ENCODE measurements at places on chromosomes 5 and 9.

- no peak for DNase-seq
Measured at GRCh38 chr5:36948041-36948440, 71.5 kb downstream of the NIPBL start.

- DNase-seq = peak; percentile 4
Measured at GRCh38 chr9:35035851-35036701, 36.3 kb downstream of the VCP start.

DNA sequence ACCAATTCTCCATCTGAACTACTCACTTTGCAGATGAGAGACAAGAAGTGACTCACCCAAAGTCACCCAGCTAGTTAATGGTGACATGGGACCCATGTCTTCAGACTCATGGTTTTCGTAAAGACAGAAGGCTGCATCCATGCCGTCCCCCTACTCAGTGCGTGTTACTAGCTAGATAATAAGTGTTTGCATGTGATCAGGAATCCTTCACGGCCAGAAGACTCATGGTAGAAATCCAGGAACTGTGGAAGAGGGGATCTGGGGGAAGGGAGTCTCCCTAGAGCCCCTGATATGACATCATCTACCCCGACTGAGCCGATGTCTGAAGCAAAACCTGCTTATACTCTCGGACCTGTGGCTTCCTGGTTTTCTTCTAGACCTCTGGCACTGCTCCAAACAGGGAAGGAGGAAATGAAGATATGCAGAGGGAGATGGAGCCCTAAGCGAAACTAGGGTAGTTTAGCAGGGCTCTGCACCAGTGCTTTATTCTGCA, 3.3 kb downstream of the RNF183 start:
- no peak for DNase-seq

DNA sequence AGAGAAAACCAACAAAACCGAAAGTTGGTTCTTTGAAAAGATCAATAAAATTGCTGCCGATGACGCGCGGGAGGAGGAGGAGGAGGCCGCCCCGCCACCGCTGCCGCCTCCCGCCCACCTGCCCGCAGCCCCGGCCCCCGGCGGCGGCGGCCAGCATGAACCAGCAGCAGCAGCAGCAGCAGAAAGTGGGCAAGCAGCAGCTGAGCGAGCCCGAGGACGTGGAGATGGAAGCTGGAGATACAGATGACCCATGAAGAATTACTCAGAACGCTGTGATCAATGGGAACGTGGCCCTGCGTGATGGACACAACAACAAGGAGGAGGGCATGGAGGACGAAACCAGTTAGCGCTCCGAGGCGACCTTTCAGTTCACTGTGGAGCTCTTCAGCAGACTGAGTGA, 53.9 kb upstream of the EFNA5 start:
- no peak for DNase-seq

DNA sequence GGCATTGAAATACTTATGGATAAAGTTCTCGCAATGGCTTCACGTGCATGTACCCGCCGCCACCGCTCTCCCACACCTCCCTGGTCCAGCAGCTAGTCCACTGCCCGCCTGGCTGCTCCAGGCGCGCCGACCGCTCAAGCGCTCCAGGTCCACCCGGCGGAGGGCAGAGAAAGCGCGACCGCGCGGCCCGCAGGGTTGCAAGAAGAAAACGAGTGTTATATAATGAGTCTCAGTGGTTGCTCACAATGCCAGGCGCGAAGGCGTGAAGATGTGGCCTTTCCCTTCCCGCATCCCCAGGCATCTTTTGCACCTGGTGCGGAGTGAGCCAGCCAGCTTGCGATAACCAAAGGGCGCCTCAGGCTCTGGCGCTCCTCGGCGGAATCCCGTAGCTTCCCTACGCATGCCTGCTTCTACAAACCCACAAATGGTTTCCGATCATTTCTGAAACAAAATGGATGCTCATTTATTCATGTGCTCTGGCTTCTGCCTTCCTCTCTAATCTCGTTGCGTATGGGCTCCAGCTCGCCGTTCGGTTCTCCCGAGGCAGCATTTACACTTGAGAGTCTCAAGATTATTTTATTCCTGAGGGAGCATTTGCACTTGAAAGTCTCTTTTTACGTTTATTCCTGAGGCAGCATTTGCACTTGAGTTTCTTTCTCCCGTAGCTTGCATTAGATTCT, 25.7 kb downstream of the CDKN2A start:
- no peak for DNase-seq

- no peak for DNase-seq
Measured at GRCh38 chr5:122469384-122469919, 157.4 kb downstream of the SNCAIP start.

GRCh38 chr9:89234205-89235067, 55.8 kb upstream of the SHC3 start:
- DNase-seq = no peak

- no peak for DNase-seq
Measured at GRCh38 chr5:132750471-132751230, 3.4 kb downstream of the CCNI2 start.

DNA sequence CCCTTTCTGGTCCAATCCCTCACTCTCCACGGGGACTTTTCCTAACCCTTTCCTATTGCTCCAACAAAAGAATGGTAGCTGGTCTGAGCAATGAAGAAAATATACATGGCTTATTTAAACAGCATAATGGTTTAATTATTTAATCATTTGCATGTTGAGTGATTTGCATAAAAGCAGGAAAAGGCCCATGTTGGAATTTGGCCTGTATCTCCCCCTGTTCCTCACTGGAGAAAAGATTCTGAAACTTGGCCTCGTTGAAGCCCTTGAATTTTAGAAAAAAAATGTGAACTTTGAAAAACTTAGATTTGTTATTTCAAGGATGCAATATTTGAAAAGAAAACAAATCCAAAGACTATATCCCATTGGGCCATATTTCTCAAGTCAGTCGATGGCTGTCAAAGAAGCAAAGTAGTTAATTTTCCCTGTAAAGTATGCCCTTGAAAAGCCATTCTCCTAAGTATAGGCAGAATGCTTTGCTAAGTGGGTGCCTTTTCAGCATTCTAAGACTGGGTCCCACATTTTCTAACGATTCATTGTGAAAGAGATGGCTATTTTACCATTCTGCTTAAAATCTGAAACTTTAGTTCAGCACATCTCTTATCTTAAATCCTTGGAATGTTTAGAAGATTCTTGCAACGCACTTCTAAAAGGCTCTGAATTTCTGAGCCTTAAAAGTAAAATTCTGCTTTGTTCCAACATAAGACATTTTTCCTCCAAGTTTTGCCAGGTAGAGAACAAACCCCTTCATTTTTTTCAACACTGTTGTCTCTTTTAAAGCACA, 428.8 kb downstream of the ARHGEF28 start:
- no peak for DNase-seq

DNA sequence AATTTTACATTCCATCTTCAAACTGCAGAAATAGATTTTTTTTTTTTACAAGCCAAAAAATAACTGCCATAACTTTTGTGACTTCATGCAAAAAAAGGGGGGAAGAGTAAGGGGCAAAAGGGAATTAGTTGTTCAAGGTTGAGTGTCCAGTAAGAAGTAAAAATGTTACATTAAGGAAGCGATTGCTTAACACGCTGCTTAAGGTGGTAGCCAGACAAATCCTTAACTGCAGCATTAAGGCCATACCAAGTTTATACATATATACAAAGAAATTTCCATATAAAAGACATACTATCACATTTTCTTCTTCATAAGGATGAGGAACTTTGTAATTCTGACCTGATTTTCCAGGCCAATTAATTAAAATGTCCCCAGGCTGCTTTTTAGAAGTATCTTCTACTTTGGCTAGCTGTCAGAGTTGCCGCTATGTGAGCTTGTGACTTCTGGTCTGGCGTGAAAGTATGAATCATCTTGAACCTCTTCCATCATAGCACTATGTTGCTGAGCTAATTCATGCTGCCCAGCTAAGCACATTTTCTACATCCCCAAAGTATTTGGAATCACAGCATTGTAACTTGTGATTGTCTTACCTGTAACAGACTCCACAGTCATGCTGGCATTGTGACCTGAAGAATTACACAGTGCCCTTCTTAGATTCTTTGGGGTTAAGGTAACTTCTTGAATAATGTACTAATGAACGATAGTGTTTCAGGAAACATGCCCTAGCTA, 40.0 kb downstream of the G3BP1 start:
- DNase-seq = no peak

- no peak for DNase-seq
Measured at GRCh38 chr9:105886136-105886535, 191.8 kb downstream of the TMEM38B start.

DNA sequence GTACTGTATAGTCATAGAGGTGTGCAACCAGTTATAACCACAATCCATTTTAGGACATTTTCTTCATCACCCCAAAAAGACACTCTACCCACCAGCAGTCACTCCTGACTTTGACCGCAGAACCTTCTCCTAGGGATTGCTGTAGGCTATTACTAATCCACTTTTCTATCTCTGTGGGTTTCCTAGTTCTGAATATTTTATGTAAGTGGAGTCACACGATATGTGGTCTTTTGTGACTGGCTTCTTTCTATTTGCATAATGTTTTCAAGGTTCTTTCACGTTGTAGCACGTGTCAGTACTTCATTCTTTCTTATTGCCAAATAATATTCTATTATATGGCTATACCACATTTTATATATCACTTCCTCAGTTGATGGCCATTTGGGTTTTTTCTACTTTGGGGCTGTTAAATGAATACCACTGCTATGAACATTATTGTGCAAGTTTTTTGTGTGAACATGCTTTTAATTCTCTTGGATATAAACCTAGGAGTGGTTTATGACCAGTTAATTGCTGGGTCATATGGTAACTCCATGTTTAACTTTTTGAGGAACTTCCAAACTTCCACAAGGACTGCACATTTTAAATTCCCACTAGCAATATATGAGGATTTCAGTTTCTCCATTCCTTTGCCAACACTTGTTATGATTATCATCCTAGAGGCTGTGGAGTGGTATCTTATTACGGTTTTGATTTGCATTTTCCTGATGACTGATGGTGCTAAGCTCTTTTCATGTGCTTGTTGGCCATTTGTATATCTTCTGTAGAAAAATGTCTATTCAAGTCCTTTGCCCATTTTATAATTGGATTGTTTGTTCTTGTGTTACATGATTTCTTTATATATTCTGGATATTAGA, 37.8 kb downstream of the MRRF start:
- DNase-seq = no peak

- no peak for DNase-seq
Measured at GRCh38 chr9:34451545-34451944, 6.8 kb downstream of the FAM219A start.

GRCh38 chr9:16342246-16343020, 528.0 kb downstream of the BNC2 start:
- no peak for DNase-seq

GRCh38 chr5:147668385-147668784, 114.1 kb downstream of the JAKMIP2 start:
- no peak for DNase-seq

GRCh38 chr5:39205550-39205949, 13.8 kb downstream of the FYB1 start:
- no peak for DNase-seq

DNA sequence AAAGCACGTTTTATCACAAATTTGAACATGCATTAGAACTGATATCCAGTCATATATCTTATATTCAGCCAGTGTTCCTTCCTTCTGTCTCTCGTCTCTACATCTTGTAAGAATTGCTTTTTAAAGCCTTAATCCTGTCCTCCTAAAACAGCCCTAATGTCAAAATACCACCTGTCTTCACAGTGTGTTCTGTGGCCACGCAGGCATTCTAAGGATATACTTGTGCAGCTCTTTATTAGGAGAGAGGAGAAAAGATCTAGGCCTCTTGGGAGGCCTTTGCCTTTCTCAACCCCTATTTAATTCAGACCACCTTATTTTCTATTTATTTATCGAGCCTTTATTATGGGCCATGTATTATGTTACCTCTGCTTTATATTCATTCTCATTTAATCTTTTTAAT, 78.3 kb downstream of the MAN2A1 start:
- DNase-seq = no peak

DNA sequence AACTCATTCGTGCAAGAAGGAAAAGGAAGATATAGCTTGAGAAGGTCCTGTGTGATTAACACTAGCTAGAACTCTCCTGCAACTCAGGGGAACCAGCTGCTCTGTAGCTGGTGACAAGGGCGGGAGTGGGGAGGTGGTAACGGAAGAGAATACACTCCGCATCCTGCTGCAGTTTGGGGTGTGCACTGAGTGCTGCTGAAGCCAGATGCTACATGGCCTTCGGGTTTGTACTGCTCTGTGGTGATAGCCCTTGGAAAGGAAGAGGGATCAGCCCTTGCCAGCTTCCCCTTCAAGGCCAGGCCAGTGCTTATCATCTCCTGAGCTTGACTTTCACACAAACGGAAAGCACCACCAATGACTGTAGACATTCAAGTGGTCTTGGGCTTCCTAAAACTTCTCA, 34.3 kb downstream of the FRMD3 start:
- no peak for DNase-seq

DNA sequence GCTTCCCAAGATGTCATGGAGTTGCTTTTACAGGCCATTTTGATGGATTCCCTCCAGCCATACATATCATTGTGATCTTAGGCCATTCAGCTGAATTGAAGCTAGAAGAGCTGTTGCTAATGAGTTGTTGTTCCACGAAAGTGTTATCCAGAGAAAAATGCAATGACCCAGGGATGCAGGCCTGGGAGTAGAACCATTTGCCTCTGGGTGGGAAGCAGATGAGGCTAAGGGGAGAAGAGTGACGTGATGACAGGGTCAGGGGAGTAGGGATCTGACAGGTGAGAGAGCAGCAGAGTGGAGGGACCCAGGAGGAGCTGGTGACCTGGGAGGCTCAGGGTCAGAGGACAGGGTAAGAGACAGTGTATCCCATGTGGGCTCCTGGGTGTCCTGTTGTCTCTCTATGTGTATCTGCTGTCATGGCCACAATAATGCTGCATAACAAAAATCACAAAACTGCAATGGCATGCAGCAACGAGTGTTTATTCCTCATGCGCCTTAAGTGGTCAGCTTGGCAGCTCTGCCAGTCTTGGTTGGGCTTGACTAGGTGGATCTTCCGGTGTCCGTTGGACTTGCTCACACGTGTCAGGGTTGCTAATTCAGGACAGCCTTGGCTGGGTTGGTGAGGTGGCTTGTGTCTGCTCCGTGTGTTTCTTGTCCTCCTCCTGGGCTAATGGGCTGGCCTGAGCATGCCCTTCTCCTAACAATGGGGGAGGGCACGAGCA, 90.6 kb downstream of the LIFR start:
- no peak for DNase-seq

GRCh38 chr9:123471843-123472570, 116.0 kb downstream of the CRB2 start:
- DNase-seq = no peak

DNA sequence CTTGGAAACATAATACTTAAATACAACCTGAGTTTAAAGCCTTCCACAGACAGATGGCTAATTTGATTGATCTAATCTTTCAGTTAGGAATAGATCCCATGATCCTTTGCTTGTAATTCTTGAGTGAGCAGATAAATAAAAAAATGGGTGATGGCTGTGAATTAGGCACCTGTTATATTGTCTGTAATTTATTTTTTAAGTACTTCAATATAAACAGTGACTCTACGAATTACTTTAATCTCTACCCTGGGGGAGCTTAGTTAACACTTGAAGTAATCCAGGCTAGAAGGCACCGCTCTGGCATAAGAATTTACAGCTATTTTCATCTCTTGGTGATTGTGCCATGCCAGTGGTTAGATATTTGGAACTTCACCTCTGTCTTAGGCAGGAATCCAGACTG, 9.0 kb downstream of the EGFLAM start:
- DNase-seq = no peak
